A549 treated with RU486 at 1 μM for 4 hours (cell line): ENCODE measurements at places on chromosomes 1 and 21. TPM values are rescaled to one million over a fixed set of nuclear protein-coding genes. Genes with fewer than 3 reads are reported as not detected.

Gene SAMSN1
- total RNA-seq: not detected in 5 replicates

Gene GRIK1
- not detected in 5 replicates for total RNA-seq

Gene LEMD1
- total RNA-seq: not detected in 5 replicates

Gene C4BPA
- total RNA-seq: 0.30 to 0.86 TPM (median 0.63 TPM) in 5 replicates

Gene PTPRF
- 84.6 to 111 TPM (median 96.8 TPM) in 5 replicates for total RNA-seq

Gene TMEM54
- total RNA-seq: 27.6 to 46.9 TPM (median 41.7 TPM) in 5 replicates

Gene OXCT2
- total RNA-seq: 0.32 to 0.60 TPM (median 0.52 TPM) in 5 replicates

Gene PROX1
- 0.05 to 0.16 TPM (median 0.13 TPM) in 5 replicates for total RNA-seq

Gene HMGCS2
- total RNA-seq: not detected in 5 replicates

Gene PGBD2
- total RNA-seq: 3.7 to 3.9 TPM (median 3.8 TPM) in 5 replicates

Gene ATP5IF1
- 164 to 185 TPM (median 172 TPM) in 5 replicates for total RNA-seq

Gene ADAMTS1
- 0.15 to 0.48 TPM (median 0.22 TPM) in 5 replicates for total RNA-seq

Gene AQP10
- total RNA-seq: not detected in 5 replicates
